ENCODE measurements at places on chromosomes 4 and X.

DNA sequence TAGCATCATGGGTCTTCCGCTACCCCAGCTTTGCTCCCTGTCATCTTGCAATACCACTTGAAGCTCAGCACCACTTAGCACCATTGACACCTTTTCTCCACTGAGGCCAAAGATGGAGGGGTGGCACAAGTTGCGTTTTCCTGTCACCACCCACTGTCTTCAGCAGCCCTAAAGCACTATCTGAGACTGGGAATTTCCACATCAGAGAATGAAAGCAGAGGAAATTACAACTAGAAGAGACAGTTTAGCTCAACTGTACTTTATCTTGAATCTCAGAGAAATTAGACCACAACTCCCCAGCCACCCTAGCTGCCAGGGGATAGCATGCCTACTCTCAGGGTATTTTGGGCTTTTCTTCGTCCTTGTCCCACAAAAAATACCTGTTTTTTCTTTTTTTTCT, 111.0 kb downstream of the DDIT4L start:
- DNase-seq: no peak

DNA sequence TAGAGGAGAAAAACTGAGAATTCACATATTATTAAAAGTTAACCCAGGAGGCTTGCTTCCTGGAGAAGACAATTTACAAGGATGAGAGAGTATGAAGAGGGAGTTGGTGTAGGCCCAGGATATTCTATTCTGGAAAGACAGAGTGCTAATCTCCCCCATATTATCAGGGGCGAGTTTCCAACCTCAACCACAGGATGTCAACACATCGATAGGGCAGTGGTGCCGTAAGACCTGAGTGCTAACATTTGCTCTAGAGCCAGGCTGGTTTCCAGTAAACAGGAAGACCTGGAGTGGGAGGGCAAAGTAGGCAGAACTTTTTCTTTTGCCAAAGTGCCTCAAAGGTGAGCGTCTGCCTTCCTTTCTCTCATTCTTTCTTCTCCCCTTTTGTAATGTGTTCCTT, 2.8 kb upstream of the AWAT1 start:
- DNase-seq: no peak

DNA sequence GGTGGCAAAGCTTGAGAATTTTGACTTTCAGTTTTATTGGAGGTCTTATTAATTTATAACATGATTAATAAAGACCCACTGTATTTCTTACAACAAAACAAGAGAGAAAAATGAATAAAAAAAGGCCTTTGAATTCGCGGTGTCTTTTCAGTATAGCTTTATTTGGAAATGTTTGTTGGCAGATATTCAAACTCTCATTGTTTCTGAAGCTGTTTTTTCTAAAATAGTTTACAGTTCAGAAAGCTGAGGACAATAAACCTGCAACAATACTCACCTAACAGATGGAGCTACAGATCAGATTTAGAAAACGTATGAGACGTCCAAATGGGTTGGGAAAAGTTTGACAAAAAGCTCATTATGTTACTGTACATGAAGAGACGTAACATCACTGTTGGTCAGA, 2.4 kb upstream of the SPARCL1 start:
- DNase-seq: no peak

- no peak for DNase-seq
Observed at GRCh38 chr4:160038615-160039014, 935.7 kb downstream of the RAPGEF2 start.

GRCh38 chr4:166195101-166195500, 322.1 kb downstream of the TLL1 start:
- no peak for DNase-seq

DNA sequence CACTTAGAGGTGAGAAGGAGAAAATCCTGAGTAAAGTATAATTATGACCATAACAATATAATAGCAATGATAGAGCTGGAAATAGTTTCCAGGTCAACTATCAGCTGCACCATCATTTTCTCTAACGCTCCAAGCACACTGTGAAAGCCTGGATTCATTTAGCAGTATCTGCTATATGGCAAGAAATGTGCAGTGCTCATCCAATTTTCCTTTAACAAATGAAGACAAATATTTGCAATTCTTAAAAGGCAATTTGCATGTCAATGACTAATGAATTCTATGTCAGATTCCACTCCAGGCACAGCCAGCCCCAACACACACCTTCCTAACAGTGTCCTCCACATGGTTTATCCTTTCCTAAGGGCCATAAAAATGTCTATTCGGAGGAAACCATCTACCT, 12.7 kb downstream of the PRSS12 start:
- DNase-seq: no peak

DNA sequence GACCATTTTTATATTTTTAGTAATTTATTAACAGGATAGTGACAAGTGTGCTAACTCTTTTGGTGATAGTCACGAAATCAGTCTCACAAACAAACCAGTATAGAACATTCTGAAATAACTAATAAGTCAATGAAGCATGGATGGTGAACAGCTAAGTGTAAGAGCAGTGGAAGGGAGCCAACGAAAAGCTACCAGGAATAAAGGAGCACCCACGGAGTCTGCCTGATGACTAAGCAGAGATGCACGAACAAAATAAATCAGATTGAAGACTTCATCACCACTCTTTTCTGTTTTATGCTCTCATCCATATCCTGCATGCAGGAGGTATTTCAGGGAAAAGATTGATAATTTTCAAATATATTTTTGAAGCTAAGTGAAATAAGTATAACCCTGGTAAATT, 891.1 kb upstream of the HS3ST1 start:
- peak; percentile 59 for DNase-seq

GRCh38 chr4:5378002-5378401, 326.7 kb downstream of the STK32B start:
- no peak for DNase-seq

DNA sequence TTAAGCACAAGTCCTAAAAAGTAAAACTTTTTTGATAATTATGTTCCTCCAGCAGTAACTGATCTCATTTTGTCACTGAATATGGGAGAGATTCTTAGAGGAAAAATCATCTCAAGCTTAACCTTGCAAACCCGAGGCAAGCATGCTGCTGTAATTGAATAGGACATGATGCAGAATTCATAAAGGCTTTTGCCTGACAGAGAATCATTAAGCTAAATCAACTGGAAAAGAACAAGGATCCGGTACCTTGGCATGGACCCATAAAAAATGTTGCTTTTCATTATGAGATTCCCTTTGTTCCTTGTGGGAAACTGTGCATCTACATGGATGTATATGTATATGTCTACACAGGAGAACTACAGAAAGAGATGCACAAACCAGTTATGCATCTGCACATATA, 149.1 kb downstream of the PAPSS1 start:
- DNase-seq: no peak

DNA sequence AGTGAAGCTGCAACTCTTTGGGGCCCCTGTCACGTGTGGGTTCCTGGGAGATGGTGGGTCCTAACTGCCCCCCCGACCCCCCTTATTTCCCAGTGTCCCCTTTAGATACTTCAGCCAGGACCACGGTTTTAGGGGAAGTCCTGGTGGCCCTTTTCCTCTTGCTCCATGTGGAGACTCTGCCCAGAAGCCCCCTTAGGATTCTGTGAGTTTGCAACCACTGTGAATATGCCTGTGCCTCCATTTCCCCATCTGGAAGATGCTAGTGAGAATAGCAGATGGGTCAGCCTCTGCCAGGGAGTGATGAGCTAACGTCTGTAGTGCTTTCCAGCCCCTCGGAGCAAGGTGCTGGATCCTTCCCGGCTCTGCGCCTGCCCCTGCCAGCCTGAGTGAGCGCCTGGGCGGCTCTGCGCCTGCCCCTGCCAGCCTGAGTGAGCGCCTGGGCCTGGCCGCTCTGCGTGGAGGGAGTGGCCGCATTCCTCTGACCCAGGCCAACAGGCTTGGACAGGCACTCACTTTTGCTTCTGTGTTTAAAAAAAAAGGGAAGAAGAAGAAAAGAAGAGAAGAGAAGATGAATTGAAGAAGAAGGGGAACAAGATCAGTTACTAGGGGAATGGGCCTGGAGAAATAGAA, 6.7 kb upstream of the CITED1 start:
- no peak for DNase-seq

- no peak for DNase-seq
Observed at GRCh38 chrX:1468250-1468772, 15.6 kb upstream of the ASMTL start.

GRCh38 chr4:83785891-83786290, 250.0 kb downstream of the GPAT3 start:
- no peak for DNase-seq

- DNase-seq: no peak
Observed at GRCh38 chr4:101256222-101256621, 91.1 kb downstream of the PPP3CA start.

DNA sequence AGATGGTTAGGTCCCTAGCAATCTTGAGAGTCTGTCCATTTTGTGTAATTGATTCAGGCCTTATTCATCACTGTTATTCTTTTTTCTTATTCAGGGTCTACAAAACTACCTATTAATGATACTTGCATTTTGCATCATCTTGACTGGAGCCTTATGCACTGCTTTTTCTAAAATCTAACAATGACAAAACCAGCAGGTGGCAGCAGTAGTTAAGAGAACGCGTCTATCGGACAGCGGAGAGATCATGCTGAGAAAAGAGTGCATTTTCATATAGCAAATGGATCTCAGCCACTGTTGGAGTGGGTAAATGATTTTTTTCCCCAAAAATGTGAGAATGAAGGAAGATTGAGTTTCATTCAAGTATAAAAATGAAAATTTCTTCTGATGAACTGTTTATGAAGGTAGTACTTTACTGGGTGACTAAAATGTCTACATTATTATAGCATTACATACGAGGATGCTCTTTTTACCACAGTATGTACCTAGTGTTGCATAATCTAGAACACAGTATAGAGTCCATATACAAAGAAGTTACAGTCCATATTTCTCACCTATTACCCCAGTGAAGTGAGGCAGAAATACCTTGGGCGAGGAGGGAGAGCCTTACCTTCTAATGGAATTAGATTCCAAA, 43.2 kb downstream of the TMEM144 start:
- DNase-seq: peak; percentile 71

GRCh38 chr4:54400188-54400587, 171.1 kb downstream of the PDGFRA start:
- DNase-seq: no peak

- DNase-seq: no peak
Observed at GRCh38 chrX:97860226-97860625, 976.5 kb downstream of the RPA4 start.

Data from NCI-H446 (cell line).